Karpas-422 (cell line): ENCODE measurements at places on chromosomes 1 and 21. TPM values are rescaled to one million over a fixed set of nuclear protein-coding genes. Genes with fewer than 3 reads are reported as not detected.

PTPRC gene
- total RNA-seq: 367 and 812 TPM in 2 replicates

- no peak overlapping the region for H3K4me3 ChIP-seq
- no peak for DNase-seq
- peaks cover 18% of the 10 kb centered on the region; the same call in 1 of the 2 replicates for H3K36me3 ChIP-seq
- no peaks in the 10 kb centered on the region for H3K27me3 ChIP-seq
- H3K4me1 ChIP-seq: peaks cover 33% of the 10 kb centered on the region
These were observed 444 bp upstream of the IARS2 start for GRCh38 chr1:220093361-220094015.

DNA sequence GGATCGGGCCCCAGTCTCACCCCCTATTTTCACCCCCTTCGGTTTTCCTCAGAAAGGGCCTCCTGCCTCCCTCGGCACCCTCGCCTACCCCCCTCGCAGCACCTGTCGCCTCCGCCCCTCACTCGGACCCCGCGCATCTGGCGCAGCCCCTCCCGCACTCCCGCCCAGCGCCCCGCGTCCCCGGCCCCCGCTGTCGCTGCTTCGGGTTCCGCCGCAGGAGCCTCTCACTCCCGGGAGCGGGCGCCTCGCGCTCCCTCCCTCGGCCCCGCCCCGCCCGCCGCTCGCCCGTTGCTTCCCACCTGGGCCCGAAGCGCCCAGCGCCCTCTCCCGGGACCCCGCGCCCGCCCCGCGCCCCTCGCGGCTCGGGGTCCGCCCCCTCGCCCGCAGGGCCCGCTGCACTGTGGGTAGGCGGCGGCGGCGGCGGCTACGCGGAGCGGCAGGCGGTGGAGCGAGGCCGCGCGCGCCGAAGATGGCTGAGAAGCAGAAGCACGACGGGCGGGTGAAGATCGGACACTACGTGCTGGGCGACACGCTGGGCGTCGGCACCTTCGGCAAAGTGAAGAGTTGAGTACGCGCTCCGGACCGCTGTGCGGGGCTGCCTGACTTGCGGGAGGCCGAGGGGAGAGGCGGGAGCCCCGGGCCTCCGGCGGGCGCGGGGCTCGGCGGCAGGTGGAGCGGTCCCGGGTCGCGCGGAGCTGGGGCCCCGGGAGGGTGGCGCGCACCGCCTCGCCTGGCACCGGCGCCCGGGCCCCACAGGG lies at the start of gene PRKAA2:
PRKAA2 (plus strand) TSS at position 396 of the 758 bp plus-strand sequence; CDS start at position 470, 74 bp downstream.
- H3K36me3 ChIP-seq: no peaks in the 10 kb centered on the region
- no peaks in the 10 kb centered on the region for H3K27me3 ChIP-seq
- H3K4me3 ChIP-seq: no peak within 1 kb of the TSS
- H3K27ac ChIP-seq: no peak within 1 kb of the TSS

HHAT gene
- total RNA-seq: 1.4 and 2.3 TPM in 2 replicates

DNA sequence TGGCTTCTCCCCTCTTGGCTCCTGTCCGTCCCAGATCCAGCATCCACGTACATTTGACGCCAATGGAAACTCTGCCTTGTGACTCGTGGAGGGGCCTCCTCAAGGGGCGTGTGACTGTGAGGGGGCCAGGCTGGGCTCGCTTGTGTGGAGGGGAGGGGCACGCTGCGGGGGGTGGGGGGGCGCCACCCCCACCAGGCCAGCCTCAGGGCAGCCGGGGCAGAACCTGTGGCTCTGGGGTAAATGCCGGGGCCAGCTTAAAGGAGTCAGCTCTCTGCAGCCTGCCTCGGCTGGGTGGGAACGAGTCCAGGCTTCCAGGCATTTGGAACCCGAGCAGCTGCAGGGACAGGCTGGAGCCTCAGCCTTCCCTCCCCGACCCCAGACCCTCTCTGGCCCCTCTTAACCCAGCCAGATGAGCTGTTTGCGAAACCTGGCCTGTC lies 94.1 kb downstream of the SIK1 start:
- H3K4me3 ChIP-seq: no peak overlapping the region
- H3K27me3 ChIP-seq: no peaks in the 10 kb centered on the region
- no peaks in the 10 kb centered on the region for H3K36me3 ChIP-seq
- no peak overlapping the region for H3K27ac ChIP-seq

TAS1R1 gene
- total RNA-seq: not detected in 2 replicates

AMY1B gene
- total RNA-seq: not detected in 2 replicates

GSTM4 gene
- 7.7 and 10.0 TPM in 2 replicates for total RNA-seq

GRCh38 chr1:169133801-169134502 lies 27.5 kb downstream of the ATP1B1 start:
- H3K27me3 ChIP-seq: no peaks in the 10 kb centered on the region
- no peak overlapping the region for H3K27ac ChIP-seq
- H3K4me3 ChIP-seq: no peak overlapping the region
- H3K4me1 ChIP-seq: 0 out of 2 replicates have a peak, but pooled peaks cover 2% of the 10 kb centered on the region
- DNase-seq: no peak

VWA5B1 gene
- total RNA-seq: not detected in 2 replicates

TEDDM1 gene
- total RNA-seq: not detected in 2 replicates

GRCh38 chr1:202589190-202589930 lies 120.9 kb downstream of the SYT2 start:
- H3K36me3 ChIP-seq: no peaks in the 10 kb centered on the region
- no peak overlapping the region for H3K4me3 ChIP-seq
- peak; percentile 74 for DNase-seq
- H3K4me1 ChIP-seq: peaks cover 14% of the 10 kb centered on the region
- no peaks in the 10 kb centered on the region for H3K27me3 ChIP-seq
- no peak overlapping the region for H3K27ac ChIP-seq

GRCh38 chr1:82979593-82980236 lies 1019.2 kb downstream of the TTLL7 start:
- H3K4me1 ChIP-seq: peaks cover 3% of the 10 kb centered on the region; the same call in 1 of the 2 replicates
- no peak overlapping the region for H3K4me3 ChIP-seq
- no peak overlapping the region for H3K27ac ChIP-seq
- no peaks in the 10 kb centered on the region for H3K27me3 ChIP-seq
- DNase-seq: peak; percentile 59
- no peaks in the 10 kb centered on the region for H3K36me3 ChIP-seq

CLDN17 gene
- total RNA-seq: not detected in 2 replicates

GRCh38 chr21:33780631-33781030 lies 135.0 kb downstream of the ATP5PO start:
- DNase-seq: no peak
- H3K4me3 ChIP-seq: no peak overlapping the region
- no peak overlapping the region for H3K27ac ChIP-seq
- no peaks in the 10 kb centered on the region for H3K4me1 ChIP-seq
- H3K27me3 ChIP-seq: no peaks in the 10 kb centered on the region
- no peaks in the 10 kb centered on the region for H3K36me3 ChIP-seq

DNA sequence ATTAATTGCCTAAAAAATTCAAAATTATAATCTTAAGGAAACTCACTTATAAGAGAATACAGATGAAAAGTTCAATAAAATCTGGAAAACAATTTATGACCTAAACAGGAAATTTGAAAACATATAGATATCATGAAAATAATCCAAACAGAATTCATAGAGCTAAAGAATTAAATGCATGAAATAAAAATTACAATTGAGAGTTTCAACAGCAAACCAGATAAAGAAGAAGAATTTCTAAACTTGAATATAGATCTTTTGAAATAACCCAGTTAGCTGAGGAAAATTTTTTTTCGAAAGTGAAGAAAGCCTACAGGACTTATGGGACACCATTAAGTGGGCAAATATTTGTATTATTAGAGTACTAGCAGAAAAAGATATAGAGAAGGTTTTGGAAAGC lies 6.7 kb downstream of the FCRL1 start:
- DNase-seq: peak; percentile 59
- no peak overlapping the region for H3K4me3 ChIP-seq
- H3K27ac ChIP-seq: peak overlapping the region; percentile 99; the same call in 1 of the 2 replicates
- H3K4me1 ChIP-seq: peaks cover 54% of the 10 kb centered on the region
- H3K36me3 ChIP-seq: peaks cover 73% of the 10 kb centered on the region

- H3K27ac ChIP-seq: no peak overlapping the region
- no peak for DNase-seq
- H3K4me3 ChIP-seq: no peak overlapping the region
These were observed 104.8 kb downstream of the TOMM20 start for GRCh38 chr1:235023711-235024439.

GRCh38 chr1:230280054-230280795 lies 145.9 kb downstream of the PGBD5 start:
- no peaks in the 10 kb centered on the region for H3K36me3 ChIP-seq
- peaks cover 4% of the 10 kb centered on the region for H3K4me1 ChIP-seq
- no peak overlapping the region for H3K4me3 ChIP-seq

GBP7 gene
- total RNA-seq: not detected in 2 replicates

DNA sequence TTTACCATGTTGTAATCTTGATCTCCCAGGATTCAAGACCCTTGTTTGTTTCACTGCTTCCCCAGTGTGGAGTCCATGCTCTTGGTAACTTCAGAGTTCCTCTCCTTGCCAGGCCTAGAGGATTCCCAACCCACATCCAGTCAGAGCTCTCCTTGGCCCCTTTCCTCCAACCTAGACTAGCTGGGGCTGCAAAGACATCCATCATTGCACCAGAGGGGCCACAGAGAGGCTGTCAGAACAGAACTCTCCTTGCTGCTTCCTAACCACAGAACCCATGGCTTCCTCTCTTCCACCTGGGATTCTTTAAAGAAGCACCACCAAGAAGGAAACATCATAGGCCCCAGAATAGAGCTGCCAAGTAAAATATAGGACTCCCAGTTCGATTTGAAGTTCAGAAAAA lies 81.0 kb downstream of the HMGB4 start:
- H3K4me3 ChIP-seq: no peak overlapping the region
- DNase-seq: no peak
- H3K4me1 ChIP-seq: no peaks in the 10 kb centered on the region
- H3K36me3 ChIP-seq: no peaks in the 10 kb centered on the region
- H3K27ac ChIP-seq: no peak overlapping the region
- H3K27me3 ChIP-seq: no peaks in the 10 kb centered on the region

DNA sequence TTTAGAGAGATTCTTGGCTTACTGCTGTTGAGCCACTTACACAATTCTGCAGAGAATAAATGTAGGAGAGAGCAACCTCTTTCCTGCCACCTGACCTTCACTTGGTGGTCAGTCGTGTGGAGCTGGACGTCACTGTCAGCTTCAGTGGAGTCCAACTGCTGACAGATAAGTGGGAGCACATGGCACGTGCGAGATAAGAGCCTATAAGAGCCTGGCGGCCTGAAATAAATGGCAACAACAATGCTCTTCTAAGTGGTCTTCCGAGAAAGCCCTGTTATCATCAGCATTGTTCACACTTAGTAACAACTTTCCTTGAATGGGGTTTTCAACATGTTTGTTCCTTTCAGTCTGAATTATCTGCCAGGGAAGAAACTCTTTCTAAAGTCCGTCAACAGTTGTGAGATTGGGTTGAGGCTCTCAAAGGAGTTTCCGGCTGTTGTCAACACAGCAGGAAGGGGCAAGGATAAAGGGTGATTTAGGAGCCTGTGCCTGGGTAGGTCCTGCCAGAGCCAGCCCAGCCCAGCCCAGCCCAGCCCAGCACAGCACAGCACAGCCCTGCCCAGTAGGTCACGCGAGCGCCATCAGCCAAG lies 57.2 kb upstream of the RUNX1 start:
- H3K4me1 ChIP-seq: peaks cover 10% of the 10 kb centered on the region
- no peaks in the 10 kb centered on the region for H3K27me3 ChIP-seq
- H3K27ac ChIP-seq: no peak overlapping the region
- no peak overlapping the region for H3K4me3 ChIP-seq
- H3K36me3 ChIP-seq: no peaks in the 10 kb centered on the region
- DNase-seq: no peak

ITLN2 gene
- total RNA-seq: not detected in 2 replicates

DNA sequence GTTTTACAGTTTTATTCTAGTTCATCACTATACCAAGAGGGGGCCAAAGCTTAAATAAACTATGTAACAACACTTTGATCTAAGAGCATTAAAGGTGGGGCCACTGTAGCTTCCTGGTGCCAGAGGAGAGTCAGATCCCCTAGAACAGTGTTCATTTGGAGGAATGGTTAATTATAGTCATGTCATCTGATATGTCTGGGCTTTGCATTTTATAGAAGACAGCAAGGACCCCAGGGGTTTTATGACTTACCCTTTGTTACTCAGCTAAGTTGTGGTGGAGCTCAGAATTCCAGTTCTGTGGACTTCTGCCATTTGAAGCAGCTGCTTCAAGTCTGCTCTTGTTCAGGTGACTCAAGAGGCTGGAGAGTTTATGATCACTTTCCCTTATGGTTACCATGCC lies 16.7 kb downstream of the KDM4A start:
- no peak for DNase-seq
- no peak overlapping the region for H3K4me3 ChIP-seq
- H3K36me3 ChIP-seq: peaks cover 77% of the 10 kb centered on the region
- H3K27me3 ChIP-seq: no peaks in the 10 kb centered on the region
- no peaks in the 10 kb centered on the region for H3K4me1 ChIP-seq

GRCh38 chr1:156528231-156528630 lies 27.7 kb upstream of the MEF2D start:
- H3K4me3 ChIP-seq: no peak overlapping the region
- H3K36me3 ChIP-seq: no peaks in the 10 kb centered on the region
- no peak for DNase-seq
- H3K27me3 ChIP-seq: no peaks in the 10 kb centered on the region
- peaks cover 22% of the 10 kb centered on the region for H3K4me1 ChIP-seq

GRCh38 chr1:113140588-113141446 lies 67.8 kb downstream of the LRIG2 start:
- no peaks in the 10 kb centered on the region for H3K27me3 ChIP-seq
- no peak overlapping the region for H3K27ac ChIP-seq
- H3K36me3 ChIP-seq: no peaks in the 10 kb centered on the region

DNA sequence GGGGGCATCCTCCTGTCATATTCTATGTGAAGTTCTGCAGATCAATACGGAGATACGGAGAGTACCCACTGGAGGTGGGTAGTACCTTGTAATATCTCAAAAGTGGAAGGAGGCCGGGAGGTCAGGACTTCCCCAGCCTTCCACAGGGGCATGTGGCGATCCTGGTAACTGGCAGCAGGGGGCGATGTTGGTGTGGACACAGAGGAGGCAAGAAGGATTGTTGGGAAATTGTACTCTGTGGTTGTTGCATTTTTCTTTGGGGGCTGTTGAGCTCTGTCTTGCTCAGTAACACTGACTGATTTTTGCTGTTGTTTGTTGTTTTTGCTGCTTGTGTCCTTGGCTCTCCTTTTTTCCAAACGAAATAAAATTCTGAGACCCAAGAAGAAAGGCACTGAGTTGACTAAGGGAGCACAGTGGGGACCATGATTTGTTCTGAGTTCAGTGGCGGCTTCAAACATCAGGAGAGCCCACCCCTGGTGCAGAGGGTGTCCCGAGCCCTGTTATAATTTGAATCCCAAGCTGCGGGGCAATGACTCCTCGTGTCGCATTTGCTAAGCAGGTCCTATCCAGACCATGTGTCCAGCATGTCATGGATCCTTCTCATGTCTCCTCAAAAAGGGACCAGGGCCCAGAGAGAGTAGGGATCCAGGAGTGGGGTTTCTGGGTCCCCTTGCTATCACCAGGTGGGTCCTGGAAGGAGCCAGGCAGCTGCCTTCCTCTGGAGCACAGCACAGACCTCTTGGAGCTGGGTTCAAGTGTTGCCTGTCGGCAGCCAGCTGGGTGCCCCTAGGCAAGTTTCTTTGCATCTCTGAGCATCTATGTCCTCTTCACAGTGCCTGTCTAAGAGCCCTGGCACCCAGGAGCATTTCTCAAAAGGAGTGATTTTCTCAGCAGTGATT lies 22.8 kb downstream of the LHX4 start:
- no peaks in the 10 kb centered on the region for H3K36me3 ChIP-seq
- H3K4me3 ChIP-seq: no peak overlapping the region
- H3K27me3 ChIP-seq: no peaks in the 10 kb centered on the region
- H3K27ac ChIP-seq: no peak overlapping the region
